GM12878 (cell line): ENCODE measurements at places on chromosomes 3 and 15. TPM values are rescaled to one million over a fixed set of nuclear protein-coding genes. Genes with fewer than 3 reads are reported as not detected.

The NOX5 gene
- polyA plus RNA-seq: not detected in 2 replicates

The ASB14 gene
- 0.18 and 0.21 TPM in 2 replicates for polyA plus RNA-seq

The ADPRH gene
- polyA plus RNA-seq: 19.0 and 22.4 TPM in 2 replicates

The MEGF11 gene
- 0.47 and 0.78 TPM in 2 replicates for polyA plus RNA-seq

The LNP1 gene
- polyA plus RNA-seq: 3.1 and 3.3 TPM in 2 replicates

The CDCP1 gene
- polyA plus RNA-seq: 0.99 and 1.1 TPM in 2 replicates

The TICRR gene
- polyA plus RNA-seq: 9.9 and 10.3 TPM in 2 replicates

The PLIN1 gene
- polyA plus RNA-seq: not detected in 2 replicates

The ALDH1A2 gene
- polyA plus RNA-seq: not detected in 2 replicates

The USP4 gene
- 64.7 and 69.7 TPM in 2 replicates for polyA plus RNA-seq

The RYR3 gene
- polyA plus RNA-seq: 0.14 TPM in 1 of 2 replicates, not detected in the other

The IMPG2 gene
- not detected in 2 replicates for polyA plus RNA-seq

The KIF7 gene
- polyA plus RNA-seq: 0.11 TPM in 1 of 2 replicates, not detected in the other

The ALDH1L1 gene
- polyA plus RNA-seq: 0.40 and 0.51 TPM in 2 replicates

The TTBK2 gene
- 3.6 TPM in 2 replicates for polyA plus RNA-seq

The PPP2R3A gene
- 0.06 and 0.14 TPM in 2 replicates for polyA plus RNA-seq

The SLC15A2 gene
- 1.7 and 1.8 TPM in 2 replicates for polyA plus RNA-seq

The TMEM62 gene
- 8.1 and 11.6 TPM in 2 replicates for polyA plus RNA-seq

The CCR9 gene
- polyA plus RNA-seq: 0.73 and 0.77 TPM in 2 replicates

The CFAP100 gene
- 0.27 TPM in 1 of 2 replicates, not detected in the other for polyA plus RNA-seq

The WNT5A gene
- 0.09 and 0.20 TPM in 2 replicates for polyA plus RNA-seq

The YEATS2 gene
- polyA plus RNA-seq: 15.3 TPM in 2 replicates
